ENCODE measurements at places on chromosomes 6 and 20.
A peak's percentile ranks its signal among the peaks of the same experiment; 100 is the strongest.

DNA sequence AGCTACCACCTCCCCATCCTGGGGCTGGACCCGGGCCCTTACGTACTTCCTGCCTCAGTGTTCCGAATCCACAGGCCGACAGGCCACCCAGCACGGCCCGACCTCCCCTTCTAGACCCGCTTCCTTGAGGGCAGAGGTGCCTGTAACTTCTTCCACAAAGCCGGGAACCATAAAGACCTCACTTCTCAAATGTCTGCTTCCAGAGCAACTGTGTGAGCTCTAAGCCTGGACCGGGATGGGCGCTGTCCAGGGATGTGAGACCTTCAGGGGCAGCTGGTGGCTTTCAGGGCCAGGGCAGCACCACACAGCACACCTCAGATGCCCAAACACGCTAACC is 9.3 kb downstream of the SLC2A4RG start:
- DNase-seq = no peak

DNA sequence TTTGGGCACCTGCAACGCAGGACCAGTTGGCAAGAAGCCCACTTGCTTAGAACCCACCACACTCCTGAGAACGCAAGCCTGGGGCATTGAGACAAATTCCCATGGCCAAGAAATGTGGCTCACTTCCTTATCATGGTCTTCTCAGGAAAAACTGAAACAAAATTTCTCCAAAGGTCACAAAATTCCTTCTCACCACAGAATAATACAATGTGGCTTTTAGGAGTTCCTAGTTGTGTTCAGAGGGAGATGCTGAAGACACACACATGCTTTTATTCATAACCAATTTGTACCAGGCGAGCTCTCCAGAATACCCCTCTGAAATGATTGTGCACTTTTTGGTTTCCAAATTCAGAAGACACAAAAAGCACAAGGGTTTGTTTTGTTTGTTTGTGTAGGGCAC is 31.6 kb downstream of the ADTRP start:
- no peak for DNase-seq

DNA sequence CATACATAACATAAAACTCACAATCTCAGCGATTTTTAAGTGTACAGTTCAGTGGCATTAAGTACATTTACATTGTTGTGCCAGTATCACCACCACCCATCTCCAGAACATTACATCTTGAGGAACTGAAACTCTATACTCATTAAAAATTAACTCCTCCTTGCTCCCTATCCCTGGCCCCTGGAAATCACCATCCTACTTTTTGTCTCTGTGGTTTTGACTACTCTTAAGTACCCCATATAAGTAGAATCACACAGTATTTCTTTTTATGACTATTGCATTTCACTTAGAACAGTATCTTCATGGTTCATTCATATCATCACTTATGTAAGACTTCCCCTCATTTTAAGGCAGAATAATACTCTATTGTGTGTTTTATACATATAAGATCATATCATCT is 1108.1 kb downstream of the GRIK2 start:
- DNase-seq = no peak

DNA sequence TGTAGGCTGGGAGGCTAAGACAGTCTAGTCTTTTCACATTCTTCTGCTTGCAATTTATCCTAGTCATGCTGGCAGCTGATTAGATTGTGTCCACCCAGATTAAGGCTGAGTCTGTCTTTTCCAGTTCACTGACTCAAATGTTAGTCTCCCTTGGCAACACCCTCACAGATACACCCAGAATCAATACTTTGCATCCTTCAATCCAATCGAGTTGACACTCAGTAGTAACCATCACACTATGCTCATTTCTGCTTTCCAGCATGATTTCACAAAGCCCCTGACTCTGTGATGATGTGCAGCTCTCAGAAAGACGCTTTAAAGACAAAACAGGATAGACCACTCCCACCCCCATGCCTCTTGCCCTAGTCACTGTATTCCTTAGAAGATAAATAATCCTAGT is 693.0 kb downstream of the HTR1B start:
- no peak for DNase-seq

DNA sequence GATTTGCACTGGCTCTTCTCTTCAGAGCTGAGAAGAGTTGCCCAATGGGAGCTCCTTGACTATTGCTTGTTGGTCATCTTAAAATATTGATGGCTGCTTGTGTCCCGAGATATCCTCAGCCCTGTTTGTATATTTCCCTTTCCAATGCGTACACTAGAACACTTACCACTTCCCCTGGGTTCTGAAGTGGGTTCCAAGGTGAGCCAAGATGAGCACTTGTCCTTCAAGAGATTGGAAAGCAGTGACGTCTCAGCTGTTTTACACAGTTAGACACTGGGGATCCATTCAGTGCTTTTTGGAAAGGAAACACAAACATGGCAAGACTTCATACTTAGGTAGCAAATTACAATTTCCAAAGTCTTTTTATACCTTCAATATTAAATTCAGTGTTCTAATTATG is 716.4 kb upstream of the CITED2 start:
- no peak for DNase-seq

GRCh38 chr20:51586005-51586440 is 43.5 kb upstream of the NFATC2 start:
- no peak for DNase-seq

DNA sequence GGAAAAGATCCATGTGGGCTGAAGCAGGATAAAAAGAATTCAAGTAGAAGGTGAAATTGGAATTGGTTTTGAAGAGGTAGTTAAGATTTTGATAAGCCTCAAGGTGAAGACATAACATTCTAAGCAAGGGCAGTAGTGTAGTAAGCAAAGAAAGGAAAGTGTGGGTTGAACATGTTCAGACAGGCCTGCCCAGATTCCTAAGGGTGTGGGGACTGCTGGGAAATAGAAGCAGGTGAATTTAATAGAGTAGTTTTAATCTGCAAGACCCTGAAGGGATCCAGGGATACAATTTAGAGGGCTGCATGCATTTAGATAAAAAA is 19.1 kb downstream of the TAB2 start:
- DNase-seq = no peak

- peak; percentile 58 for DNase-seq
Observed at GRCh38 chr20:17569616-17570346, at the start of gene DSTN. Gene DSTN, plus strand, starts transcription at chr20:17570075. Its CDS starts 134 bp downstream, at chr20:17570209.

GRCh38 chr20:47278907-47279348 is 77.6 kb downstream of the ZMYND8 start:
- DNase-seq = no peak

DNA sequence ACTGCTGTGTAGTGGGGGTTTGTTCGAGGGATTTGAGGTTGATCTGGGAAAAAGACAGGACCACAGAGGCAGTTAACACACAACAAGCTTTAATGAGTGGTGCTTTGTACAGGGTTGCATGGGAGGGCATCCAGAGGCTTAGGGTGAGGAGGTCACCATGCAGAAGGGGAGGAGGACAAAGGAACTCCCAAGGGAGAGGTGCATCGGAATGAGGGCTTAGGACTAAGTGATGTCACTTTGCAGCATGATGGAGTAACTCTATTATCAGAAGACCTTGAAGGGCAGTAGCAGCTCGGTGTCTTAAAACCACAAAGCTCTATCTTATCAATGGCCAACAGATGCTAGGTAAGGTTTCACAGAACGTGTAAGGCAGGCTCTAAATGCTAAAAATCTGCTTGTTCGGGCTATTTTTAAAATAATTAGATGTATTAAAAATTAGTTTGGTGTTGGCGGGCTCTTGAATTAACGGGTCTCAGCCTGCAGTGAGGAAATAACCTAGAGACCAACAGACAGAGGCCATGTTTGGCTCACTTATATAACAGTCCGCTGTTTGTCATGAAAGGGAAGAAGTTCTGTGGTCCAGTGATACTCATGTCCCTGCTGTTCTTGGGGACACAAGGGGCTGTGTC is 37.9 kb downstream of the MAN1A1 start:
- no peak for DNase-seq

- DNase-seq = no peak
Observed at GRCh38 chr20:57601211-57601570, 19.0 kb downstream of the ZBP1 start.

DNA sequence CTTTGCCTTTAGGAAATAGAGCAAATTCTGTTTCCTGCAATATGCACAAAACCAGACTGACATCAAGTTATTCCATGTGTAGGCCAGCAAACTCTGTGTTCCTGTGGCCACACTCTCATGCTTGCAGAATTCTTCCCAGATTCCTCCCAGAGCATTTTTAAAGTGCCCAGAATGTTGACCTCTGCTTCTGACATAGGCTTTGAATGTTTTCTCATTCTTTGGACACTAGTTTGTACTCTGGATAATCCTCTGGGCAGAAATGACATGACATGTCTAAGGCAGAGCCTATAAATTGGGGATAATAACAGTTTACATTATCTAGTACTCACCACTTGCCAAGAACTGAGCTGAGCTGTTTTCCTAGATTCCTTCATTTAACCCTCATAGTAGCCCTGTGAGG is 9.2 kb upstream of the EFHC1 start:
- DNase-seq = no peak

Measured in stimulated activated CD4-positive, alpha-beta T cell treated with anti-CD3 and anti-CD28 coated beads, Interleukin-1b, Interleukin-23, amount 100 ng/mL, for 1 hour (primary cell).